Left renal pelvis (tissue), 4 donors: ENCODE measurements at places on chromosomes 16 and 17.

- no peak for DNase-seq
These were observed 84.9 kb downstream of the RPA1 start for GRCh38 chr17:1914661-1915083.

GRCh38 chr16:2095918-2096582 is 39.6 kb downstream of the PKD1 start:
- no peak for DNase-seq

DNA sequence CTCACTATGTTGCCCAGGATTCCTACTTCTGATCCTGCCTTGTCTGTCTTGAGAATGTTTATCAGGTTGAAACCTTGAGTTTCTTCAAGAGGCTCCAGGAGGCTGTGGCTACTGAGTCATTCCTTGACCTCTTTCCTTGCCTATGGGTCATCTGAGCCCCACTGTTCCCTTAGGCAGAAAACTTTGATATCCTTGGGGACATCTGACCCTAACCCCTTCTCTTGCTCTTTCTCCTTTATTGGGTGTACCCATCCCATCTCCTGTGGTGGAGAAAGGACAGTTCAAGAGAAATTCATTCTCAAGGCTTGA is 12.5 kb downstream of the ARL4D start:
- DNase-seq = no peak

- no peak for DNase-seq
These were observed 52.2 kb downstream of the TRARG1 start for GRCh38 chr17:1331708-1332107.

DNA sequence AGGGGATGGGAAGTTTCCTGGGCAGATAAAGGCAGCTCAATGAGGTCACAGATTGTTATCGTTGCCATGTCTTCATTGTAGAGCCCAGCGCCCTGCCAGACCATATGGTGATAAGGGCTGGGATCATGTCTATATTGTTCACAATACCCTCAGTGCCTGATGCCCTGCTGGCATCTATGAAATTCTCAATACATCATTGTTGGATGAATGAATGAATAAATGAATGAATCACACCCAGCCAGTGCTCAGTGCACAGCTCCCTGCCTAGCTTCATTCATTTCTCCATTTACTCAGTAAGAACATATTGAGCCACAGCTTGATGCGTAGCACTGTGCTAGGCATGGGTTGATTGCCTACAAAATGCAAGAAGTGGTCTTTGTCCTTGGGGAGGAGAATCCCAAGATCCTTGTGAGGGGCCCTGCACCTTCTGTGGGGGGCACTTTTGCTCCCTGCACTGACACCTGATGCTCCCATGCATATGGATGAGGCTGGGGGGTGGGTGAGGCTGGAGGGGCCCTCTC is 29.7 kb downstream of the MRC2 start:
- no peak for DNase-seq
